ENCODE measurements at places on chromosomes 12 and 14. TPM values are rescaled to one million over a fixed set of nuclear protein-coding genes. Genes with fewer than 3 reads are reported as not detected.

The FGD4 gene
- total RNA-seq: 63.8 TPM

- no peak for DNase-seq
These were observed 739.1 kb upstream of the ATXN7L3B start for GRCh38 chr12:73798523-73798922.

The ZDHHC22 gene
- not detected for total RNA-seq

- peak; percentile 76 for DNase-seq
These were observed 597 bp downstream of the MLF2 start for GRCh38 chr12:6752167-6752920.

The CDK2 gene
- 20.8 TPM for total RNA-seq

DNA sequence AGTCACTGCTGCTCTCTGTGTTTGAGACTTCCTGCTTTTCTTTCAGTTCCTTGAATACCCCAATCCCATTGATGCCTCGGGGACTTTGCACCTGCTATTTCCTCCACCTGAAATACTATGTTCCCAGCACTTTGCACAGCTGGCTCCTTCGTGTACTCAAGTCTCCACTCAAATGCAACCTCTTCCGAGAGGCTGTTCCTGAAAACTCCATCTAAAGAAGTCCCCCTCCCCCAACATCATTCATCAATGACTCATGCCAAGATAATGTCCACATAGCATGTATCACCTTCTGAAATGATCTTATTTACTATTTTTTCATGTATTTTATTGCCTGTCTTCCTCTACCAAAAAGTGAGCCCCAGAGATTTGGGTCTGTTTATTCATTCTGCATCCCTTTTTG is 48.6 kb downstream of the HSPB8 start:
- no peak for DNase-seq

DNA sequence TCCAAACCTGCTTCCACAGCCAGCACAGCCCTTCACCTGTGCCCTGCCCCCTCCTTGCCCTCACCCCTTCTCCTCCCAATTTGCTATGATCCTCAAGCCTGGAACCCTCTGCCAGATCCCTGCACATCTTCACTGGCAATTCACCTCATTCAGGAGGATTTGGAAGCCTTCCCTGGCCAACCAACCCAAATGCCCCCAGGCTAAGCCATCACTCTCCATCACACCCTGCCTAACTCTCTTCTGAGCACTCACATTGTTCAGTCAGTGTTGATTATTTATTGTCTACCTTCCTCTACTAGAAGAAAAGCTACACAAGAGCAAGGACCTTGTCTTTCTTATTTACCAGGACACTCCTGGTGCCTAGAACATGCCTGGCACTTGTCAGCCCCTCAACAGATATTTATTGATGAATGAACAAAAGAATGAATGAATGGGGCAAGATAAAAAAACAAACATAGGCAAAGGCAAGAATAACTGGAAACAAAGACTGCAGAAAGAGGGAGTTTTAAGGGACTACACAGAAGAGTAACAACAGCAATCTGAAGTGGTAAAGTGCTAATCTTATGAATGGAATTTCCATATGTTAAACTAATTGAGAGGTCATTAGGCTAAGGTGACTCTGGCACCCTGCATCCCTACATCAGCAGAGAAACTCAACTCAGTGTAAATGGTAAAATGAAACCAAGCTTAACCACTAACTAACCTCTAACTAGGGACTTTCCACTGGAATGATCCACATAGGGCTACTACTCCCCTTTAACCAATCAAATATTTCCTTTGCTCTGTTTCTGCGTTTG is 33.4 kb downstream of the TMTC1 start:
- no peak for DNase-seq

GRCh38 chr12:80317307-80317706 is 126.7 kb upstream of the PTPRQ start:
- no peak for DNase-seq

GRCh38 chr12:46843811-46844210 is 18.0 kb upstream of the SLC38A4 start:
- no peak for DNase-seq

DNA sequence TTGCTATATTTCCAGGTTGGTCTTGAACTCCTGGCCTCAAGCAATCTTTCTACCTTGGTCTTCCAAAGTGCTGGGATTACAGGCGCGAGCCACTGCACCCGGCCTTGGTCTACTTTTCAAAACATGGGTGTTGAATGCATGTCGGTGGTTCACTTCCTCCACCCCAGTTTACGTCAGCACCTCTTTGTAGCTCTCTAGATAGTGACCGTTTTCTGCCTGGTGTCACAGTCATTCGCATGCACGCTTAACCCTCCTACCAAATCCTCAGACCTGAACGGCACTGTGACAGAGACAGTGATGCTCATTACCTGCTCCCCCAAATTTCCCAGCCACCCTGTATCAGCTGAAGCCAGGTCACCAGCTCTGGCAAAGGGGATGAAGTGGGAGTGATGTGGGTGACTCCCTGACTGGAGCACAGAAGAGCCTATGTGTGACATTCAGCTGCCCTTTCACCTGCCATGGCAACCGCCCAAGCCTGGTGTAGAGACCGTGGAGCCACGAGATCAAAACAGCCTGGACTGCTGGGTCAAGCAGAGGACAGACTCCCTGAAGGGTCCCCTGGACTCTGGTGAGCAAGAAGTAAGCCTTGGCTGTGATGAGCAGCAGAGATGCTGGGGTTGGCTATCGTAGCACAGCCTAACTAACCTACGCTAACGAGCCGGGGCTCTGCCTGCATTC is 66.2 kb upstream of the GPR68 start:
- DNase-seq: no peak

- peak; percentile 49 for DNase-seq
These were observed 136.2 kb downstream of the MED13L start for GRCh38 chr12:116141110-116141832.

DNA sequence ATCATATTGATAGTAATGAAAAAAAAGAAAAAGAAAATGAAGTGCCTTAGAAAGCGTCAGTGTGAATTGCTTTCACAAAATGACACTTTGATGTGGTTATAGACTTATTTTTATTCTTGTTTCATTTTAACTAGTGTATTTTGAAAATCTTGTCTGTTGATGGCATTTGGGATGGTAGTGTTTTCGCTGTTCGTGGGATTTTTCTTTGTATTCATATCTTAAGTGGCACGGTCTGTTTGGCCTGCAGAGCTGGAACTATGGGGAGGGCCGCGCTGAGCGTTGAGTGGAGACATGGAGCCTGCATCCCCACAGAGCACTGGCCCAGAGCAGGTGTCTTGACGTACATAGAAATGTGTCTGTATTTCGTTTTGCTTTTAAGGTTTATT is 61.6 kb downstream of the WDR20 start:
- DNase-seq: no peak

GRCh38 chr12:93682846-93683261 is 5.7 kb downstream of the CRADD start:
- DNase-seq: no peak

Data from dermis blood vessel endothelial cell (primary cell).